ENCODE measurements at places on chromosomes 12 and 14.
A peak's percentile ranks its signal among the peaks of the same experiment; 100 is the strongest.

GRCh38 chr14:68574461-68574860 lies 218.4 kb downstream of the ZFP36L1 start:
- DNase-seq: no peak

DNA sequence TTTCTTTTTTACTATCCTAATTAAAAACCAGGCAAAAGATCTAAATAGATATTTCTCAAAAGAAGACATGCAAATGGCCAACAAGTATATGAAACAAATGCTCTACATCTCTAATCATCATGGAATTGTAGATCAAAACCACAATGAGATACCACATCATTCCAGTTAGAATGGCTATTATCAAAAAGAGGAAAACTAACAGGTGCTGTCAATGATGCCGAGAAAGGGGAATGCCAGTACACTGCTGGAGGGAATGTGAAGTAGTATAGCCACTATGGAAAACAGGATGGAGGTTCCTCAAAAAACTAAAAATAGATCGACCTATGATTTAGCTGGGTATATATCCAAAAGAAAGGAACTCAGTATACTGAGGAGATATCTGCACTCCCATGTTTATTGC lies 39.0 kb upstream of the C12orf75 start:
- DNase-seq: no peak

DNA sequence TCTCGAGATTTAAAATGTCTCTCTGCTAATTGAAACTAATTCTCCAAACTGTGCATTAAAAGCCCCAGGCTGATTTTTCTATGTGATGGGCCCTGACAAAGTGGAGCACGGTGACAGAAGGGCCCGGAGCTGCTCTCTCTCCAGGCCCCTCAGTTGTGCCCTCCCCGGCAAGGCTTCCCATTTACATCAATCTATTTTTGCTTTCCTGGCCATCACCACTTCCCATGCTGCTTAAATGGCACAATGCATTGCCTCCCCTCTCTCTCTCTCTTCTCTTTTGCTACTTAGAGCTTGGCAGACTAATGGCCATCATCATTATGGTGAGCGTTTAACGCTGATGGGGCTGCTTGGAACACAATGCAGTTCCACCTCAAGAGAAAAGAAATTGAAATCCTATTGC lies 270.7 kb upstream of the DIO3 start:
- no peak for DNase-seq

GRCh38 chr12:132619071-132619385 lies 452 bp downstream of the P2RX2 start:
- no peak for DNase-seq

DNA sequence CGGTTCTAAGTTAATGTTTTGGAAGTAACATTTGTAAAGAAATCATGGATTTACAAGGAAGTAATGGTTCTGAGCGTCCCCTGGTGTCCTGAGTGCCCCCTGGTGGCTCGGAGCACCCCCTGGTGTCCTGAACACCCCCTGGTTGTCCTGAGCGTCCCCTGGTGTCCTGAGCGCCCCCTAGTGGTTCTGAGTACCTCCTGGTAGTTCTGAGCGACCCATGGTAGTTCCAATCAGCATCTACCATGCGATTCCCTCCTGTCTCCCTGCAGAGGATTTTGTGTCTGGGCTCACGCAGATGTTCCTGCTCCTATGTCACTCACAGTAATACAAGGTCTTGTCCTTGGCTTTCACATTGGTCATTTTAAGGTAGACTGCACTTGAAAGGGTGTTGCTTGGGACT lies 1352.9 kb downstream of the TMEM121 start:
- no peak for DNase-seq

DNA sequence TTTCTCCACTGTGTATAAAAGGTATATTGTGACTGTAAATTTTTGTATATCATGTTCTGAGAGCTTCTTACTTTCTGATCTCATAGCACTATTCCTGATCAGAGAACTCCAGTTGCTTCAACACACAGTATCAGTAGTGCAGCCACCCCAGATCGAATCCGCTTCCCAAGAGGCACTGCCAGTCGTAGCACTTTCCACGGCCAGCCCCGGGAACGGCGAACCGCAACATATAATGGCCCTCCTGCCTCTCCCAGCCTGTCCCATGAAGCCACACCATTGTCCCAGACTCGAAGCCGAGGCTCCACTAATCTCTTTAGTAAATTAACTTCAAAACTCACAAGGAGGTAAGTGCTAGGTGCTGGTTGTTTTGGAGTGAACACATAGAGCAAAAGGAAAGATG lies 30.9 kb downstream of the CKB start:
- DNase-seq: no peak

GRCh38 chr14:52020866-52021717 lies 31.7 kb downstream of the RTRAF start:
- no peak for DNase-seq

DNA sequence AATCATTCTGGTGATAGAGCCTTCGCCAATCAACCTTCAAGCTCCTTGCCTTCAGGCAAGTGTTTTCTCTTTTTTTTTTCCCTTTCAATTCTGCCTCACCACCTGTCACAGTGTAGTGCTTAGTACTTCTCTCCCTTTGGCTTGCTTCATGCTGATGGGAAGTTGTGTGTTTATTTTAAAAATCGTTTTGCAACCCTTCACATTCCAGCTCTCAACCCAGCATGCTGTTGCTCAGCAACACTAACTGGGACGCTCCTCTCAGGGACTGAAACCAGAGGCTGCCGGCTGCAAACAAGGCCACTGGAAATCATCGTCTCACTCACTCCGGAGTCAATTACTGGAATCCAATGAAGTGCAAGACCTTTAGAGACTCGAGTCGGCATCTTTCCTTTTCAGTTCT lies 342.7 kb downstream of the PRKD1 start:
- peak; percentile 85 for DNase-seq

DNA sequence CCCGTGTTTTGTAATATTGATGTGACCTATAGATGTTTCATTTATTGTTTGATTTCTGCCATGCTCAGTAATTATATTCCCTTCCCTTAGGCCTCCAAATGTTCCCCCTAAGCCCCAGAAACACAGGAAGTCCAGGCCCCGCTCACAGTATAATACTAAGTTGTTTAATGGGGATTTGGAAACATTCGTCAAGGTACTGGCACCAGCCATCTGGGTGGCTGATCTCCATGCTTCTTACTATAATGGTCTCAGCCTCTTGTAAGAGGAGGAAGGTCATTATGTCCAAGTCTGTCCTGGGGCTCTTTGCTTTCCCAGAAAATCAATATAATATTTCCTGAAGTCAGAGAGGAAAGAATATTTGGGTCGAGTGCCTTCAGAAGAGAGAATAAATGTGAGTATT lies 130.9 kb downstream of the KICS2 start:
- no peak for DNase-seq

DNA sequence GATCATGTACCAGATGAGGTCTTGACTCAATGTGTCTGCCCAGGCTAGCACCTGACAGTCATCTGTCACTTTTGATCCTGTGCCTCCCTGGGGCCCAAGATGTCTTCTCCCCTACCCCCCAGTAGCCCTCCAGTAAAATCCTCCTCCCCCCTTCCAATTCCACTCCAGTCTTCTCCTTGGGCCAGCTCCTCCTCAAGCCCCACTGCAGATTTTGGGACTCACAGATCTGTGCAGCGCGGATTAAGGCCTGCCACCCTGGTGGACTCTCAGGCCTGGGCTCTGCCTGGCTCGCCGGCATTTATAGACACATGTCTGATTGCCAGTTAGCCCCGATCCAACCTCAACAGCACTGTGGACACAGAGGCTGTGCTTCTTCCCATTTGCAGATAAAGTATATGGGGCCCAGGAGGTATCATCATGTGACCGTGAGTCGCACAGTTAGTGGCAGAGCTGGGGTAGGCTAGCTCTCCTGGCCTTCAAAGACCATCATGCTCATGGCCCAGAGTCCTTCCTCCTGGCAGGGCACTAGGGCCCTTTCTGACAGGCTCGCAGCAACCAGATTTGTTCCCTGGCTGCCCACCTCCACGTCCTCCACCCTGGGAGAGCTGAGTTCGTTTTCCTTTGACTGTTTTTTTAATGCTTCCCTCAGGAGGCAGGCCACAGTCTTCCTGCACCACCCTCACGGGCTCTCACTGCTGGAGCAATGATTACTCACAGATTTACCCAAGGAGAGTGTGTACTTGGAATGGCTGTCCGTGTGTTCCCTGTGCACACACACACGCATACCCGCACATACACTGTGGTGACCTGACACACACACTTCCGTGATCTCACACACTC lies 98.3 kb upstream of the DIO3 start:
- no peak for DNase-seq

GRCh38 chr14:34053666-34054065 lies 102.8 kb upstream of the EGLN3 start:
- no peak for DNase-seq

DNA sequence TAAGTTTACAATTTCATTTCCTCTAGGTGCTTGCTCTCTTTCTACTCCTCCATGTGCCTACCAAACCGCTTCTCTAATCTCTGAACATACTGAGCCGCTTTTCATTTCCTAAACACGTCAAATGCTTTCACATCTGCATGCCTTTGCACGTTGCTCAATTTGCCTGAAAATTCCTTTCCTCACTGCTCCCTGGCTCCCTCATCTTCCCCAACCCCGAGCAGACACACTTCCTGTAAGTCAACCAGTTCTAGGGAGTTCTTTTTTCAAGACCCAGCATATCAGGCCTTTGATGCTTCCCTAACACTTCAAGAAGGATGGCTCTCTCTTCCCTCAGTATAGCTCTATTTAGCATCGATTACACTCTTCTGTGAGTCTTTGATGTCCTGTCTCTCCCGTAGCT lies 50.3 kb downstream of the LMO3 start:
- DNase-seq: no peak

DNA sequence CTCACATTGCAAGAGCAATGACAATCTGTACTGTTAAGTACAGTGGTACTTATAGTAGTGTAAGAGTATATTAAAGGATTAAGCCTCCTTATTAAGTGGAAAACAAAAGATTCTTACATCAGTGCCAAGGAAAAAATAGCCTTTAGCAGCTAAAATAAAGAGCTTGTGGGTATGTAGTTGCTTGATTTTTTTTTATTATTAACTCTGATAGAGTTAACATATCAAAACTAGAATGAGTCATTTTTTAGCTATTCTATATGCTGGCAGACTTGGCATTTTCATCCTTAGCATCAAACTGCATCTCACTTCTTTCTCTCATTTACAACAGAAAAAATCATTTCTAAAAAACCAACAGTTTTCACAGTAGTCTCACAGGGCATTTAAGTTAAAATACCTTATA lies 86.5 kb downstream of the ATP2B1 start:
- DNase-seq: no peak

- no peak for DNase-seq
These were observed 78.6 kb downstream of the SLC15A5 start for GRCh38 chr12:16198884-16199283.

DNA sequence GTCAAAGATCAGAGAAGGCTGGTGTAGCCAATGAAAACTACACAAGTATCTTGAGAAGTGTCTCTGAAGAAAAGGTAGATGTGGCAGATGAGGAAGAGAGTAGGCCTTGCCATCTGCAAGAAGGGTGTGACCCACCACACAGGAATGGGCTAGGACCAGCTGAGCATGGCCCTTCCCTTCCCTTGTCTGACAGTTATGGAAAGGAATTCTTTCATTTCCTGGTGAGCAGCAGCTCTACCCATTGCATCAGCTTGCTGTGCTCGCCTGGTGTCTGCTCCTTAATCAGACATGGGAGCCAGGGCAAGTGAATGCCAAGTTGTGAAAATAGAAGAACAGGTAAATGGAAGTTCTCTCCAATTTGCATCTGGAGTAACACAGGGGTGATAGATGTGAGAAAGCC lies 145.2 kb upstream of the KRR1 start:
- DNase-seq: no peak

DNA sequence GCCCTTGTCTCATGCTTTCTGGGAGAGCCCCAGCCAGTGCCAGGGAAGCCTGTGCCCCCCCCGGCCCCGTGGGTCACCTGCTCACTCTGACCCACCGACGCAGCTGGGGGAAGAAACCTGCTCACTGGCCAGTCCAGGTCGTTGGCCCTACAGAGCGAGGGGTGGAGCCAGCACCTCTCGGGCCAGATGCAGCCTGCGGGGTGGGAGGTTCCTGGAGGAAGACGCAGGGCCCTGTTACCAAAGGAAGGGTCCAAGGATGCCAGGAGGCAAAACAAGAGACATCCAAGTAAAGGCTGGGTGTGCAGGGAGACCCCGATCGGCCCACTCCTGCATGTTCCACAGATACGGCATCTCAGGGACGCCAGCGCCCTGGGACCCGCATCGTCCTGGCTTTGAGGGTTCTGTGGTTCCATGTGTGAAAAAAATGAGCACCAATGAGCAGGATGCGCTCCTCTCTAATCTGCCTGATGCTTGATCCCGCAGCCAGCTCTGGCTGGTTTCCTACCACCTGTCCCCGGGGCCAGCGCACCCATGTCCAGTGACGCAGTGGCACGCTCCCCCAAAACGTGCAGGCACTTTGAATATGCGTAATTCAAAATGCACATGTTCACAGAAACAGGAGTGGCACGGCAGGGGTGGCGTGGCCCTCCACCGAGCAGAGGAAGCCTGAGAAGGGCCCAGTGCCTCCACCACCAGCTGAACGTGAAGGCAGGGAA lies 66.0 kb upstream of the GALNT9 start:
- no peak for DNase-seq

GRCh38 chr12:53326460-53327185 lies 5.2 kb upstream of the AAAS start:
- DNase-seq: no peak

GRCh38 chr12:42162193-42162592 lies 17.5 kb upstream of the GXYLT1 start:
- no peak for DNase-seq

DNA sequence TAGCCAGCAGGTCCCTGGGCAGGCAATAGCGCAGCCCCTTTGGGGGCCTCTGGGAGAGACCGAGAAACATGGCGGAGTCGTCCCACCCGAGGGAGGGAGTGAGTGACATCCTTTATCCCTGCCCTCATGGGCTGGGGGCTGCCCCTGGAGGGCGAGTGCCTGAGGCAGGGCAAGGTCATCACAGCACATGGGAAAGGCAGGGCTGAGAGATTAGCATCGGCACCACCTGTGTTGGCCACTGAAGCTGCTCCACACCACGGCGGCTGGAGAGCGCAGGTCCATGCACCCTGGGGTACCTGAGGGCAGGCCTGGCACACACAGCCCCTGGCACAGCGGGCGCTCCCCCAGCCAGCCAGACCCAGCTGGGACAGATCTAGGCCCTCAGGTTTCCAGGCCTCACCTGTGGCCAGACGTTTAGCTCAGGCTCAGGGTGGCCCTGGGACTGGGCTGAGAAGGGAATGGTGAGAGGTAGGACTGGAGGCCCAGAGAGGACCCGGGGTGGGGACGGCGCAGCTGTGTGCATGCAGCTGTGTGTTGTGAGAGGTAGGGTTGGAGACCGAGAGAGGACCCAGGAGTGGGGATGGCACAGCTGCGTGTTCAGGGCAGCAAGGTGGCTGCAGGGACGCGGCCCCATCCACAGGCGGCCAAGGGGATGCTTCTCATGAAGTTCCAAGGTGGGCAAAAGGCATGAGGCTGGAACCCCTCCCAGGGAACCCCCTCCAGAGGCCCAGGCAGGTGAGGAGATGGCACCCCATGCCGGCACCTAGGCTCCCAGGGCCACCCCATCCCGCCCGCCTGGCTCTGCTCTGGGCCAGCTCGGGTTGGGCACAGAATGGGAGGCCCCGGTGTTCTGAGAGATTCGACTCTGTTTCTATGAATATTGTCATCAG lies 74.1 kb downstream of the KIF26A start:
- no peak for DNase-seq

- no peak for DNase-seq
These were observed 124.4 kb downstream of the KIF26A start for GRCh38 chr14:104262515-104263514.

Measured in NCI-H774 (cell line).